Stimulated activated CD4-positive, alpha-beta T cell treated with anti-CD3 and anti-CD28 coated beads, Interleukin-2, amount 100 ng/mL, for 24 hours (primary cell): ENCODE measurements at places on chromosomes 2 and 18.

DNA sequence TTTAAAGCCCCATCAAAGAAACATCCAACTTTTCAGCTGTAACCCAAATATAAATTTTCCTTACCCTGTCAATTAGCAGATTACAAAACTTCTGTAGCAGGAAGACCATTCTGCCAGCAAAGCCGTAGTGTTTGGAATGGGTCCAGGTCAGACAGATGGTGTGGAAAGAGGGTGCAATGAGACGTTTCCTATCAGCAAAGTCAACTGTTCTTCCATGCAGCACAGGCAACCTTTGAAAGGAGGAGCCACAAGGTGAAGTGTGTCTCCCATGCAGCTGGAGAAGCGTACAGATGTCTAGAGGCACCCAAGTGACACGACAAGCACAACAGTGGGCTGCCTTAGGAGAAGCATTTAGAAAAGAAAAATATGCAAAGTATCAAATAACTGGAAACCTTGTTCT lies 83.7 kb downstream of the SP3 start:
- no peak for DNase-seq

GRCh38 chr18:26535630-26536029 lies 12.7 kb downstream of the KCTD1 start:
- DNase-seq, result no peak

- DNase-seq, result no peak
These were observed 26.6 kb downstream of the SPTBN1 start for GRCh38 chr2:54482715-54483114.

DNA sequence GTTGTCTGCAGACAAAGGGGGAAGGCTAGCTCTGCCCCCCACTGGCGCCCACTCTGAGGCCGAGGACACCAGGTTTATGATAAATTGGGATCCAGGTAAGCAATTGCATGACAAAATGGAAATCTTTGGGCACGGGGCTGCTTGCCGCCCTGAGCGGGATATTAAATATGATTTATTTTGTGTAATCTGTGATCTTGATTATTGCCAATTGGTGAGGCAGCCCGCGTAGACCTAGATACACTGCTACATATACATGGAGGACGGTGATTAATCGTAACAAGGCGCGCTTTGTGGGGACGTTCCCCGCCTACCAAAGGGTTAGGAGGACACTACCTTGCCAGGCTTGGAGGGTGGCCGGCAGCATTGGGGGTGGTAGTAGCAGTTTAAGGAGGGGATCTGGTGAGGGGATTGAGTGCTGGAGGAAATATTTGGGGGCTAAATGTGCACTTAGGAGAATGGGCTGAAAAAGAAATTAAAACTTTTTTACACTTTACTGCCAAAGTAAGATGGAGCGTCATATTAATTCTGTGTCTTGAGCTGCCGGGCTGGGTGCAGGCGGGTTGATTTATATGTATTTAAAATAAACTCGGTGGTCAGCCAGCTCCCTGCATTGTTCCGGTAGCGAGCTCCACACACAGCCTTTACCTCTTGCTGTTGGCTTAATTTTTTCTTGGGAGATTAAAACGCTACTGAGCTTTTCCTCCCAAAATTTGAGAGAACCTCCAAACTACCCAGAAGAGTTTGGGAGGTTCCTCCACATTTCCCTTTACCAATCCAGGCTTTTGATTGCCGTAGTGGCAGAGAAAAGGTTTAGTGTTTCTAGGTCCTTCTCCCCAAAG lies 4.1 kb downstream of the HOXD3 start:
- no peak for DNase-seq

- DNase-seq, result no peak
These were observed 145.1 kb downstream of the COMMD1 start for GRCh38 chr2:62050456-62051045.

GRCh38 chr2:218830526-218831306 lies 887 bp downstream of the PRKAG3 start:
- DNase-seq, result no peak

DNA sequence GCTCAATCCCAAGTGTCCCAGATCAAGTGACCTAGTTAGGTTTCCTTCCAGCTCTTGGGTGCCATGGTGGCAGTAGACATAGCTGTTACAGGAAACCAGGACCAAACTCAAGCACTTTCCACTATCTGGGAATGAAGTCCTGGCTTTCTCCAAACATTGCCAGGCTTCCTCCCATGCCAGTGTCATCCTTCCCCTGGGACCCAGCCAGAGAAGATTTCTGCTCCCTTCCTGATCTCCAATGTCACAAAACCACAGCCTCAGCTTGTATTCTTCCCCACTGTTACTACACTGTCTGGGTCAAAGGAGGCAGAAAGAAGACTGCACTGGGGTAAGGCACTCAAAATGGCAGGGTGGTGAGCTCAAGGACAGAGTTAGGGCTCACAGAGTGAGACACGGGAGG lies 347.1 kb downstream of the TNS1 start:
- DNase-seq, result no peak

DNA sequence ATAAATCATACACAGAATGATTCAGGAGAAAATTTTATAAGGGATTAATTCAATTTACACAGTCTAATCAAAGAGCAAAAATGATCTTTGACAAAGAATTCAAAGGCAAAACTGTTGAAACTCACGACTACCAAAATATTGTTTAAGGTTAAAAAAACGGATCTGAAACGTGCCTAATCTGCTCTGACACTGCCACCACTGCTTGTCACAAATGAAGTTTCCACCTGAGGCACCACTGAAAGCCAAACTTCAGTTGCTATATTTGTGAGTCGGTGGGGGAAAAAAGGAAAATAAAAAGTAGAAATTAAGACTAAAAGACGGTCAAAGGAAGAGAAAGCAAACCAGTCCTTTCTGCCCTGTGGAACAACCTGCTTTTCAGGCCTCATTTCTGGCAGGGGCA lies 140.6 kb upstream of the DNMT3A start:
- DNase-seq, result no peak

DNA sequence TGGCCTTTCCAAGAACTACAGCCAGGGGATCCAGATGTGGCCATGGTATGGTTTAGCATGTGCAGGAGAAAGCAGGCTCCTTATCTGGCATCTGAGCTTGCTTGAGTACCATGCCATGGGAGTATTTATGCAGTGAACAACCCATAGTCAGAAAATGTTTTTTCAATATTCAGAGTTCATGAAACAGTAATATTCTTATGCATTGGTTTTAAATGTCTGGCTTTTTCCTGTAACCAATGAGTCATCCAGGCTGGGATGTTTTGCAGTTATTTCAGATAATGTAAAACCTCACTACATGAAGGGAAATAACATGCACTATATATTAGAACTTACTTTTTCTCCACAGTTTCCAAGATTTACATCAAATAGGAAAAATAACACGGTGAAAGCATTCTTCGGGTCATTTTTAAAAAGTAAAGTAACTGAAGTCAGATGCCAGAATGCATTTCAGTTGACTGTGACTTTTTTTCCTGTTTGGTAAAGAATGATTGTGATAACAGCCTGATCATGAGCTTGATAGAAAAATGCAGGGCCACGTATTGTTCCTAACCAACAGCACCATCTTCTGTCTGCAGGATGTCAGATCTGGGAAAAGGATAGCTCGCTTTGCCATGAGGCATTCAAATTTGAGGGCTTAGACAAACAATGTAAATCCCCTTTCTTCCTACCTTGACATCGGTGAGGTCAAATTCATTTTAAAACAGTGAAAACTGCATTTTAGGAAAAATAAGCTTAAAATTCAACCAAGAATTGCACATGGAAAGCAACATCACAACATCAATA lies 152.8 kb downstream of the DSC3 start:
- no peak for DNase-seq

DNA sequence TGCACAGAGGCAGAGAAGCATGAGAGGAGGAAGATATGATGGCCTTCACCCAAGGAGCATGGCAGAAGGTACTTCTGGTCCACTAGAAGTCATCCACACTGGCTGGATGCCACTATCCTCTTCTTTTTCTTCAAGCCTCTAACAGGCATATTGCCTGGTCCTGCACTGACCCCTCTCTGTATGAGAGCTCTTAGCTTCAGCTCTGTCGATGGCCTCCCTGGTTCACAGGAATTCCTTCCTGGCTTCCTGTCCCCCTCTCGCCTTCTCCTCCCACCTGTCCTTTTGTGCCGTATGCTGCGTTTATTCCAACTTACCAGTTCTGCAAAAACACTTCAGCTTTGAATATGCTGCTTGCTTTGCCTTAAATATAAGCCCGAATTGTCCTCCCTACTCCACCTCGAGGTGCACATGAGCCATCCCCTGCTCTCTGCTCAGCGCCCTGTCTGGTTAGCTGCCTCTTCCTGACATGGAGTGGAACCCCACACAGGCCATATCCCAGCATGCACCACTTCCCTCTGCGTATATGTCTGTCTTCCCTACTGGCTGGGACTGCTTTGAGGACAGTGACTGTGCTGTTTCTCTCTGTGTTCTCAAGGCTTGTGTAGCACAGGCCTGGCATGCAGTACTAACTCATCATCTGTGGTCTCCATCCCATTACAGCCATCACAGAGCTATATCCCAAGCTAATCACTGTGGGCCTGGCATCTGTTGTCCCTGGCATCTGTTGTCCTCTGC lies 474.9 kb downstream of the EIPR1 start:
- no peak for DNase-seq

DNA sequence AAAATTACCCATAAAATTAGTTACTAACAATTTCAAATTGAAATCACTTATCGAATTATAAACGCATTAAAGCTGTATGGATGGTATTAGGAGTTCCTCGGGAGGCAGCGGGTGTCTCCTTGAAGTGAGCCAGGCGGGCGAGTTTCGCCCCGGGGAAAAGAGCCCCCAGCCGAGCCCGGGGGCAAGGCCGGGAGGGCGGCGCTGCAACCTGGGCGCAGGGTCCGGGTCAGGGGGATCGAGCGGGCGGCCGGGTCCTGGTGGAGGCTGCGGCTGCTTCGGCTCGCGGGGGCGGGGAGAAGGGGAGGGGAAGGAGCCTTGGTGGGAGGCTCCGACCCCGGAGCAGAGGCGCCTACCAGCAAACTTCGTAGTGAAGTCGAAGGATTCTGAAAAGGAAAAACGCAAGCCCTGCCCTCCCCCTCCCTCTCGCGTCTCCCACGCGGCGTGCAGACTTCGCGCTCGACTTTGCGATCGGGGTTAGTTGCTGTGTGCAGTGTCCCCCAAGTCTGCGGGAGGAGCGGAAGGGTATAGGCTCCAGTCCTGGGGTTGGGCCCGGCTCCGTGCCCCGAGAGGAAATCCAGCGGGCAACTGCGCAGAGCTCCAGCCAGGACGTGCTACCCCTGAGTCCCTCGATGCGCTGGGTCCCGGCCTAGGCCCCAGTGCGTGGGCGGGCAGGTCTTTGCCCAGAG lies 140.8 kb downstream of the MEIS1 start:
- no peak for DNase-seq

- DNase-seq, result no peak
These were observed 58.1 kb downstream of the COA5 start for GRCh38 chr2:98550165-98550564.

- DNase-seq, result no peak
These were observed 449.7 kb upstream of the CWC22 start for GRCh38 chr2:180456801-180457200.

- no peak for DNase-seq
These were observed 87.3 kb upstream of the ATG16L1 start for GRCh38 chr2:233164128-233164635.
